ENCODE measurements at places on chromosomes 6 and 20. TPM values are rescaled to one million over a fixed set of nuclear protein-coding genes. Genes with fewer than 3 reads are reported as not detected.

DNA sequence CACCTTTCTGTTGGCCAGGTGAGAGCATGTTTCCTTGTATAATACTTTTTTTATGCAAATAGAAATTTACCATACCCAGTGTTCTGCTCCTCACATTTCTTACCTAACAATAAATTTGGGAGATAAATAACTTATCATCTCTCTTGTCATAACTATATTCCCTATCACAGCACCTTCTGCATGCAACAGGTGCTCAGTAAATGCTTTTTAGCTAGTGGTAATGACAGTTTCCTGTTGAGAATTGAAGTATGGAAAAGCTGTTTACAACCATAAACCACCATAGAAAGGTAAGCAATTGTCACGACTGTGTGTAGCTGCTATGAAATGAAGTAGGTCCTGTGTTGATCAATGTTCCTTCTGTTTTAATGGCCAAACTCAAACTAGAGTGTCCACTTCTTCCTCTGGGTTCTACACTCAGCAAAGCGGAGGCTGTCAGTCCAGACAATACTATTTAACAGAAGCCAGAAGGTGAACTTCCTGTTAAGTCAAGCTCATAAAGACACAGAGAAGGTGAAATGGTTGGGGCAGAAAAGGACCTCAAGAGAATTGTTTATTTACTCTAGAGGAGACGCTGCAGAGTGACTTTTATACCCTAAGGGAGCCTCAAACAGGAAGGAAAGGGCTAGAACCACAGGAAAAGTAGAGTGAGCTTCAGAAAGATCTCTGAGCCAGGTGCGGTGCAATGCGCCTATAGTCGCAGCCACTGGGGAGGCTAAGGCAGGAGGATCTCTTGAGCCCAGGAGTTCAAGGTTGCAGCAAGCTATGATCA, 84.0 kb upstream of the SLC22A16 start:
- no peaks in the 10 kb centered on the region for H3K4me1 ChIP-seq
- DNase-seq = no peak
- no peak overlapping the region for H3K27ac ChIP-seq
- H3K36me3 ChIP-seq = no peaks in the 10 kb centered on the region
- no peak overlapping the region for H3K4me3 ChIP-seq
- peaks cover 11% of the 10 kb centered on the region for H3K27me3 ChIP-seq

Gene VSX1
- not detected for total RNA-seq

DNA sequence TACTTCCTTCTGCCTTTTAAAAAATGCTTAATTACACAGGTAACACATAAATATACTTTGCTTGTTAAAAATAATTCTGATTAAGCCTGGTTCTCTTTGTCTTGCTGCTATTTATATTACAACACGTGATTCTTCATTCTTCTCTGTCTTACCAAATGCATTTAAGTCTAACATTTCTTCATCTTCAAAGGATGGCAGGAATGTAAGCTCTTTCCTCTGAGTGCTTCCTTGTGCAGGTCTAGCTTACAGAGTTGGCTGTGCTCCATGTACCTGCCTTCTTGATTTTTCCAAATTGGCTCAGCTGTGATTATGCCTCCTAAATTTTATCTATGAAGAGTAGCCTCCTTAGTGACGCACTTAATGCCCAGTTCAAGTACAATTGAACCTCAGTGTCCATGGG, 44.4 kb downstream of the RNF144B start:
- no peak overlapping the region for H3K4me3 ChIP-seq
- H3K36me3 ChIP-seq = no peaks in the 10 kb centered on the region
- H3K27me3 ChIP-seq = no peaks in the 10 kb centered on the region
- no peaks in the 10 kb centered on the region for H3K4me1 ChIP-seq
- no peak for DNase-seq

DNA sequence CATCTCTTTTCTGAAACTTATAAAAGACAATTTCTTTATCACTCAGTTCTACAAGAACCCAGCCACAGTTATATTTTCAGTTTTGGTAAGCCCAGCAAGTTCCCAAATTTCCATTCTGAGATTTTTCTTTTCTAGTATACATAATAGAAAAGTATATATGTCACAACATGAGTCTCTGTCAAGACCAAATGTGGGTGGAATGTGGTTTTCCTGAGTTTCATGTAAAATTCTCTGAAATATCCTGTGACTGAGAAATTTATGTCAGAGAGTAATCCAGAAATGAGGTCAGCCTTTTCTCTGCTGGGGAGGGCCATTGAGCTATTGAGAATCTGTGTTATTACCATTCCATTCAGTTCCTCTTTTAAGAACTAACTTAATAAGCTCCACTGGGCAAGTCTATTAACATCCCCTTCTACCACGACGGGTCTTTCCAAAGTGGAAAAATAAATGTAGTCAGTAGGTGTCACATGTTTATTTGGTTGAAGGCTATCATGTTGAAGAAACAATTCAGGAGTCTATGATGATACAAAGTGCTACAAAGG, 100.7 kb upstream of the HMGN3 start:
- no peaks in the 10 kb centered on the region for H3K4me1 ChIP-seq
- no peak for DNase-seq
- no peaks in the 10 kb centered on the region for H3K36me3 ChIP-seq
- no peaks in the 10 kb centered on the region for H3K27me3 ChIP-seq

- peaks cover 26% of the 10 kb centered on the region for H3K4me1 ChIP-seq
- no peaks in the 10 kb centered on the region for H3K36me3 ChIP-seq
- H3K4me3 ChIP-seq = no peak overlapping the region
- no peak overlapping the region for H3K27ac ChIP-seq
- DNase-seq = no peak
Measured at GRCh38 chr6:26531897-26532296, 6.3 kb upstream of the HMGN4 start.

DNA sequence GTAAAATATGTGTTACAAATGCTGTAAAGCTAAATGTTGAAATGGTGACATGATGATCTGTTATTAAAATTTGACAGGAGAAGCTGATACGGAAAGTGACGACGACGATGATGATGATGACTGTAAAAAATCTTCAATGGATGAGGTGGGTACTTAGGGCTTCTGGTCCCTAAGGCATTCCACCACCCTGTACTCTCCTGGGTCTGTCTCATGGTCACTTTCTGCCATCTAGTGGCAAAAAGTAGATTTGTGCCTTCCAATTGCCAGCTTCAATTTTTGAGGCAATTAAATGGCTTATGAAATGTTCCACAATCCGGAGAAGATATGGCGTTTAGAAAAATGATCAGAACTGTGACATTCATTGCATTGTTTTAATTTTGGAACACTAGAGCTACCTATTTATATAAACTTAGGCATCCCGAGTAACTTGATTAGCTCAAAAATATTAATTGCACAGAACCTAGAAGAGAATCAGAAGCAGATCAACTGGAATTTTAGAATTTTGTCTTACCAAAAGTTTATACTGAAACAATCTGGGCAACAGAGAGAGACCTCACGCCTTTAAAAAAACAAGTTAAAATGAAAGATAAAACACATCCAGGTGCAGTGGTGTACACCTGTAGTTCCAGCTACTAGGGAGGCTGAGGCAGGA, 346.5 kb upstream of the PLCB4 start:
- H3K36me3 ChIP-seq = no peaks in the 10 kb centered on the region
- no peak overlapping the region for H3K27ac ChIP-seq
- no peaks in the 10 kb centered on the region for H3K27me3 ChIP-seq
- peak; percentile 81 for DNase-seq
- H3K4me1 ChIP-seq = peaks cover 11% of the 10 kb centered on the region

DNA sequence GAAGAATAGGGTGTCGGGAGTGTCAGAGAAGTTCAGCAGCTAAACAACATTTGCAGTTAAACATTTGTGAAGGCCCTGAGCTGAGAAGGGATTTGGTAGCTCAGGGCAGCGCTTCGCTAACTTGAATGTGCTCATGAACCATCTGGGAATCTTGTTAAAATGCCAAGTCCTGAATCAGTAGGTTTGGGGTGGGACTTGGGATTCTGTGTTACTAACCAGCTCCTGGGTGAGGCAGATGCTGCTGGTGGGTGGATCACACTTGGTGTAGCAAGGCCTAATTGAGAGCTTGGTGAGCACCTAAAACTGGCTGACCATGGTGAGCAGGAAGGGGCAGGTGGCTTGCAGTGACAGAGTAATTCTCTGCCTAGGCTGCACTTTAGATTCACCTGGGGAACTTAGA, 5.9 kb downstream of the PTPRA start:
- peaks cover 7% of the 10 kb centered on the region for H3K4me1 ChIP-seq
- H3K27ac ChIP-seq = no peak overlapping the region
- H3K36me3 ChIP-seq = no peaks in the 10 kb centered on the region
- H3K4me3 ChIP-seq = no peak overlapping the region
- DNase-seq = no peak
- no peaks in the 10 kb centered on the region for H3K27me3 ChIP-seq

- no peak overlapping the region for H3K27ac ChIP-seq
- H3K36me3 ChIP-seq = no peaks in the 10 kb centered on the region
- H3K4me3 ChIP-seq = peak overlapping the region; percentile 47
- peaks cover 79% of the 10 kb centered on the region for H3K27me3 ChIP-seq
Measured at GRCh38 chr20:59222253-59223181, 58.9 kb downstream of the ZNF831 start.

DNA sequence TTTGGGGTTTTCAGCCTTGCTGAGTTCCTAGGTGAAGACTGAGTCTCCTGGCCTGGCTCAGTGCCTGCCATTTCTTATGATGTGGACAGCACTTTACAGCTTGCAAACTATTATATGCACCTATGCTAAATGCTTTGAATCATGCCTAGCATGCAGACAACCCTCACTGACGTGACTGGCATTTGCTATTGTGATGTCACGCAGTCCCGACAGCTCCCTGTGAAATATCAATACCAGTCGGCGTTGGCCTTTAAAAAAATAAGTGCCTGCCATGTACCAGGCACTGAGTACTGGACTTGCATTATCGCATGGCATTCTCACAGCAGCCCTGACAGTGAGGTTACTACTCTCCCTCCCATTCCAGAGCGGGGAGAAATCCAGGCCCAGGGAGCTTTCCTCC, 35.5 kb downstream of the UQCC2 start:
- no peak overlapping the region for H3K27ac ChIP-seq
- H3K4me1 ChIP-seq = no peaks in the 10 kb centered on the region
- H3K4me3 ChIP-seq = no peak overlapping the region
- no peaks in the 10 kb centered on the region for H3K27me3 ChIP-seq

Gene GJA10
- total RNA-seq = not detected

- no peak overlapping the region for H3K4me3 ChIP-seq
- no peak overlapping the region for H3K27ac ChIP-seq
Measured at GRCh38 chr6:2890976-2891767, 11.9 kb downstream of the SERPINB9 start.

Gene RREB1
- total RNA-seq = 61.6 TPM

Gene TGM3
- total RNA-seq = not detected

Gene ABHD16B
- not detected for total RNA-seq

GRCh38 chr6:85126485-85127167, 323.3 kb upstream of the NT5E start:
- DNase-seq = peak; percentile 81
- H3K27ac ChIP-seq = peak overlapping the region; percentile 2
- H3K27me3 ChIP-seq = no peaks in the 10 kb centered on the region
- H3K4me1 ChIP-seq = peaks cover 28% of the 10 kb centered on the region

GRCh38 chr6:2471472-2471871, 226.1 kb upstream of the GMDS start:
- no peak overlapping the region for H3K4me3 ChIP-seq
- peaks cover 26% of the 10 kb centered on the region for H3K27me3 ChIP-seq
- H3K4me1 ChIP-seq = no peaks in the 10 kb centered on the region
- DNase-seq = no peak
- no peak overlapping the region for H3K27ac ChIP-seq
- H3K36me3 ChIP-seq = no peaks in the 10 kb centered on the region

DNA sequence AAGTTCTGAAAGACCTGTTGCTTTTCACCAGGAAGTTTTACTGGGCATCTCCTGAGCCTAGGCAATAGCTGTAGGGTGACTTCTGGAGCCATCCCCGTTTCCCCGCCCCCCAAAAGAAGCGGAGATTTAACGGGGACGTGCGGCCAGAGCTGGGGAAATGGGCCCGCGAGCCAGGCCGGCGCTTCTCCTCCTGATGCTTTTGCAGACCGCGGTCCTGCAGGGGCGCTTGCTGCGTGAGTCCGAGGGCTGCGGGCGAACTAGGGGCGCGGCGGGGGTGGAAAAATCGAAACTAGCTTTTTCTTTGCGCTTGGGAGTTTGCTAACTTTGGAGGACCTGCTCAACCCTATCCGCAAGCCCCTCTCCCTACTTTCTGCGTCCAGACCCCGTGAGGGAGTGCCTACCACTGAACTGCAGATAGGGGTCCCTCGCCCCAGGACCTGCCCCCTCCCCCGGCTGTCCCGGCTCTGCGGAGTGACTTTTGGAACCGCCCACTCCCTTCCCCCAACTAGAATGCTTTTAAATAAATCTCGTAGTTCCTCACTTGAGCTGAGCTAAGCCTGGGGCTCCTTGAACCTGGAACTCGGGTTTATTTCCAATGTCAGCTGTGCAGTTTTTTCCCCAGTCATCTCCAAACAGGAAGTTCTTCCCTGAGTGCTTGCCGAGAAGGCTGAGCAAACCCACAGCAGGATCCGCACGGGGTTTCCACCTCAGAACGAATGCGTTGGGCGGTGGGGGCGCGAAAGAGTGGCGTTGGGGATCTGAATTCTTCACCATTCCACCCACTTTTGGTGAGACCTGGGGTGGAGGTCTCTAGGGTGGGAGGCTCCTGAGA, at the start of gene HFE:
TSS of gene HFE (plus strand) at position 146 of the 832 bp plus-strand sequence. CDS start at position 158, 12 bp downstream.
- H3K27me3 ChIP-seq = no peaks in the 10 kb centered on the region
- peak within 1 kb of the TSS; percentile 60 for H3K4me3 ChIP-seq
- peaks cover 11% of the 10 kb centered on the region for H3K4me1 ChIP-seq
- peak; percentile 71 for DNase-seq
- H3K36me3 ChIP-seq = no peaks in the 10 kb centered on the region
- H3K27ac ChIP-seq = peak within 1 kb of the TSS; percentile 82

Gene EYA2
- not detected for total RNA-seq

Gene PHF20
- total RNA-seq = 43.0 TPM

- H3K36me3 ChIP-seq = no peaks in the 10 kb centered on the region
- no peak overlapping the region for H3K27ac ChIP-seq
- no peaks in the 10 kb centered on the region for H3K27me3 ChIP-seq
- H3K4me3 ChIP-seq = no peak overlapping the region
Measured at GRCh38 chr6:119575721-119576120, 226.2 kb upstream of the MAN1A1 start.

Gene RCAN2
- 0.13 TPM for total RNA-seq

- H3K27ac ChIP-seq = no peak overlapping the region
- DNase-seq = peak; percentile 49
- H3K27me3 ChIP-seq = no peaks in the 10 kb centered on the region
- peaks cover 8% of the 10 kb centered on the region for H3K4me1 ChIP-seq
- no peak overlapping the region for H3K4me3 ChIP-seq
Measured at GRCh38 chr20:13671916-13672378, 33.2 kb upstream of the TASP1 start.

GRCh38 chr20:62723768-62724450, 15.3 kb downstream of the NTSR1 start:
- no peaks in the 10 kb centered on the region for H3K4me1 ChIP-seq
- H3K27me3 ChIP-seq = no peaks in the 10 kb centered on the region
- DNase-seq = no peak
- no peaks in the 10 kb centered on the region for H3K36me3 ChIP-seq
- no peak overlapping the region for H3K4me3 ChIP-seq

GRCh38 chr6:137217801-137218472, 1.2 kb downstream of the IFNGR1 start:
- H3K27ac ChIP-seq = peak overlapping the region; percentile 91
- H3K4me3 ChIP-seq = peak overlapping the region; percentile 96
- no peaks in the 10 kb centered on the region for H3K36me3 ChIP-seq

All from A673 (cell line).